CD4-positive, alpha-beta memory T cell (primary cell): ENCODE measurements at places on chromosomes 5 and 9. TPM values are rescaled to one million over a fixed set of nuclear protein-coding genes. Genes with fewer than 3 reads are reported as not detected.

DNA sequence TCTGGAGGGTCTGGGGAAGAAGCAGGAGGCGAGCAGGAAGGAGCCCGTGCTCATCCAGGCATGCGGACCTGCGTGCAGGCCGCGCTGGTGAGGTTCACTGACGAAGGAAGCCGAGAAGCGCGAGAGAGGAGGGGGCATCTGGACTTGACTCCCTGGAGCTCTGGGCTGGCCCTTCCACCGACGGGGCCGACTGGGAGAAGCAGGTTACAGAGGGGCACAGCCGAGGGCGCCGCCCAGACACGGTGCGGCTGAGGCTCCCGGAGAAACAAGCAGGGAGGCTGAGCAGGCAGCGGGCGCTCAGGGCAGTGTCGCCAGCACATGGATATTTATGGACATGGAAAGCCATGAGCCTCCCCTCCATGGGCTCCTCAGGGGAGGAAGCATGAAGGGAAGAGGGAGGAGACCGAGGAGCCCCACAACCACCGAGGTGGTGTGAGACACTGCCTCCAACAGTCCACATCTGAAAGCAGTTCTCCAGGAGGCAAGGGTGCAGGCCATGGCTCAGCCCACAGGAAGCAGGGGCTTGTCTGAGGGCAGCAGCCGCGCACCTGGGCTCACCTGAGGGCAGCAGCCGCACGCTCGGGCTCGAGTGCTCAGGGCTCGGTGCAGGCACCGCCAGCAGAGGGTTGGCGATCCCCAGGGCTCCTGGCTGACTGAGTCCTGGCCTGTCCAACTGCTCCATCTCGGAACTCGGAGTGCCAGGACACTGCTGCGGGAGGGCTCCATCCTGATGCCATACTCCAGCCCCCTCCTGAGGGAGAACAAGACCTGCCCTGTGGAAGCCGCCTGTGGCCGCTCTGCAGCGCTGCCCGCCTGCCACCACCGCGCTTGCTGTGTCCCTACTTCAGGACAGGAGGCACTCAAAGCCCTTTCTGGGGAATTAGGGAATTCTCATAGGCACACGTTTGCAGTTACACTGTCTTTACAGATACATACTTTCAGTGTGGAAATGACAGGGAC lies 15.7 kb upstream of the INPP5E start:
- no peak for DNase-seq

DNA sequence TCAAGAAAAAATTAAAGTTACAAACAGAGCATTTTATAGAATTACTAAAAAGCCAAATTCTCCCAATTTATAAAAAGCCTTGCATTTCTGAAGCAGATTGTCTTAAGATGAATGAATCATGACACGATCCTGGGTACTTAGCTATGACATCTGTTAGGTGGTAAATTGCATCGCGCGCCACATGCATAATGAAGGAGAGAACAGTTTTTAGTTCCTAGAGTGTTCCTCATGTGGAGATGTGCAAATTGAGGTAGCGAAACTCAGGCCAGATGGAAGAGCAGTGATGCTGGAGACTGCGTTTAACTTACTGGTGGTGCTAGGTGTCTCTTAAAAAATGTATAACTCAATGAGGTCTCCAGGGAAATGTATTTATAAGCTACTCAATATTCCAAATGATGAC lies 516.1 kb downstream of the EFNA5 start:
- no peak for DNase-seq

DNA sequence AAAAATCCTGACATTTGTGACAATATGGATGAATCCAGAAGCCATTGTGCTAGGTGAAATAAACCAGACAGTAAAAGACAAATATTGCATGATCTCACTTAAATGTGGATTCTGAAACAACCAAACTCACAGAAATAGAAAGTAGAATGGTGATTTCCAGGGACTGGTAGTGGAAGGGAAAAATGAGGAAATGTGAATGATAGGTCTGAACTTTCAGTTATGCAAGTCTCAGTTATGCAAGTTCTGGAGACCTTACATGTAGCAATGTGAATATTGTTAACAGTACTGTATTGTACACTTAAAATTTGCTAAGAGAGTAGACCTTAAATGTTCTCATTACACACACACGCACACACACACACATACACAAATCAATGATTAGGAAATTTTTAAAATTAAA lies 84.9 kb downstream of the SLCO4C1 start:
- no peak for DNase-seq

DNA sequence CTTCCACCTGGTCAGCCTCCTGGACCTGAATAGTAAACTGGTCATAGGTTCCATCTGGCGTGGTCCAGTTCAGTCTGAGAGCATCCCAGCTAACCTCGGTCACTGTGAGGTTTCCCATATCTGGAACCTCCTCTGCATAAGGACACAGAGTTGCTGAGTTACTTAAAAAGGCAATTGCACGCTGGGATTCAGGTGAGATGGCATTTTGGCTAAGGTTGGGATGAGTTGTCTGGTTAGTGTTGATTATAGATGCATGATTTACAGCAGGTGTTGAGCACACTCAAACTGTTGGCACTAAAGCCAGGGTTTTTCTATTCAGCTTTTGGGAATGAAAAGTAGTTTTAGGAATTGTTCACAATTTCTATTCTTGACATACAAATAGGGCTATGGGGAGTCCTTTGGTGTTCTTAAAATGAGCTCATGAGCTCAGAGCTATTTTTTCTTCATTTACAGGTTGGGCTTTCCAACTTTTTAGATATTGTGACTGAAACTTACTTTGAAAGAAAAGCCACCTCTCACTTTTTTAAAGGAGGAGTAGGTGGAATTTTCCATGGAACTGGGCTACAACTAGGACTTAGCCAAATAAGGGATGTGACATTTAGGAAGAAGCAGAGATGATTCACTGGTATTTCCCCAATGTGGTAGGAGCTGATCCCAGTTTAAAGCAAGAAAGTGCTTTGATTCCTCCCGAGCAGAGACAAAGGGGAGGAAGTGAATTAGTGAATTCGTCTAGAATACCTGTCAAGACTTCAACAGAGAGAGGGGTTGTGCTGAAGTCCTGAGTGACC lies 54.7 kb downstream of the TNC start:
- DNase-seq = no peak

GRCh38 chr5:58469896-58470295 lies 10.0 kb upstream of the PLK2 start:
- DNase-seq = no peak

- no peak for DNase-seq
Observed at GRCh38 chr9:15203581-15203980, 103.4 kb downstream of the TTC39B start.

DNA sequence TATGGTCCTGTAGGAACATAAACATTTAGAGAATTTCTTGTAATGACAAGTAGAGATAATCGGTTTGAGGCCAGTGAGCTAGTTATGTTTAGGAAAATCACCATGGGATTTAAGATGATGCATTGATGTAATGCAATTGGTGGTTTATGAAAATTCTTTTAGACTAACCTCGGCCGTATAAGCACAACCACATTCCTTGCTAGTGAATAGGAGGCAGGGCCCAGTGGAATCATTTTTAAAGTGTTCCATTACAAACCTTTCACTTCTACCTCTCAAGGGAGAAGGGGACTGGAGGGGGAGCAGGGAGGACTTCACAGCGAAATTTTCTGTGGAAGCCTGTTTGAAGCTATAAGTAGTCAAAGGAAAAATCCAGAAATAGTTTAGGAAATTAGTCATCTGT lies 71.8 kb upstream of the NFIL3 start:
- DNase-seq = no peak

- no peak for DNase-seq
Observed at GRCh38 chr5:116844015-116844414, 269.4 kb upstream of the SEMA6A start.

DNA sequence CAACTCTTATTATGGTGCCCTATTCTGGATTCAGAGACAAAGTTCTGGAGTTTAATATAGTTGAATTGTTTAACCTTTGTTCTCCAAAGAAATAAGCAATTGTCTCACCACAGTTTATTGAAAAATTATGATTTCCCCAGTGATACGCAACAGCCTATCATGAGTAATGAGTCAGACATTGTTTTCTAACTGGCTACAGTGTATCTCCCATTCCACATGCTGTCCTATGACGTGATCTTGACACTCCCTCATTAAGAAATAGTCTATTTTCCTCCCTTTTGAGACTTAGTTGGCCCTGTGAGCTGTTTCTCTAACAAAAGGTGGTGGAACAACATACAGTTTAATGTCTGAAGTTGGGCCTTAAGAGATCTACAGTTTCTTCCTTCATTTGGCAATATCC lies 1290.6 kb upstream of the CDH6 start:
- DNase-seq = no peak

- no peak for DNase-seq
Observed at GRCh38 chr5:142486581-142486980, 161.8 kb upstream of the SPRY4 start.

GRCh38 chr5:43638107-43638506 lies 35.1 kb downstream of the NNT start:
- DNase-seq = no peak

- peak; percentile 60 for DNase-seq
Observed at GRCh38 chr5:149731617-149732323, 1.7 kb downstream of the PPARGC1B start.

DNA sequence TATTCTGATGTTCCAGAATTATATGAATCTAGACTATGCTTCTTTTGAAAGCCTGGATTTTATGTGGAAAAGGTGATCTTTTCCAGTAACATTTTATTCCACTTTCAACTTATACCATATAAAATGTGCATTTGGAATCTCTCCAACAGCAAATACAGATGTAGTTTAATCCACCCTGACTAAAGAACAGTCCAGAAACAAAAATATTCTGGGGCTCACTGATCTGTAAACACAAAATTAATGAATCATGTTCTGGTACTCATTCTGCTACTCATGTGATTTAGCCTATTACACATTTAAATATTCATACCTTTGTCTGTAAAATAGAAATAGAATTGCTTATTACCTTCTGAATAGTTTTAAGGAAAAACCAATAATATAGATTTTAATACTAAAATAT lies 125.8 kb downstream of the ARRDC3 start:
- no peak for DNase-seq

DNA sequence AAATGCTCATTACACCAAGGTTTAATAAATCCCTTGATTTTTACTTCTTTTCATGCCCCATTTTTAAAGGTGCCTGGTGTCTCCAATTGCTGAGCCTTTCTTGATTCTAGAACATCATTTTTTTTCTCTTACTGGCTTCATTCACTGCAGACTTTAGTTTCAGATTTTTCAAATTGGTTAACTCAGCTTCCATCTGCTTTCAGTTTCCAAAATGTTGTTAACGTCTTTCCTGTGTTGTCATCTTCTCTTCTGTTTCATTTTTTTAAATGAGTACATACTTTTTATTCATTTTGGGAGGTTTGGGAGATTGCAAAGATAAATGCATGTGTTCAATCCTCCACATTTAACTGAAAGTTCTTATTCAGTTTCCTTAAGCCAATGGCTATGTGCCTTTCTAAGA lies 126.4 kb upstream of the CCNG1 start:
- no peak for DNase-seq

DNA sequence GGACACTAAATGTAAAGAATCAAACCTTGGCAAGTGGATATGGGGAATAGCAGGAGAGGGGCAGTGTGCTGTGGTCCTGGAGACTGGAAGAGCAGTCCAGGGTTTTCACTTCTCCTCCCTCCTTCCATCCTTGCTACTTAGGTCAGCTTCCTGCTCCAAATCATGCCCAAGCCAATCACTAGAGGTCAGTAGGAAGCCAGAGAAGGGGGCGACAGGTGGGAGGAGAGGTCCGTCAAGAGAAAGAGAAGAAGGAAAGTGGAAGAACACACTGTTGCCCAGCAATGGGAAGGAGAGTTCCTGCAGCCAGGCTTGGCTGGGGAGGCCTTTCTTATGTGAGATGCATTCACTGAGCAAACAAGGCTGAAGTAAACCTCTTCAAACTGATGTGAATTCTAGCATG lies 289.6 kb downstream of the DTWD2 start:
- DNase-seq = no peak

DNA sequence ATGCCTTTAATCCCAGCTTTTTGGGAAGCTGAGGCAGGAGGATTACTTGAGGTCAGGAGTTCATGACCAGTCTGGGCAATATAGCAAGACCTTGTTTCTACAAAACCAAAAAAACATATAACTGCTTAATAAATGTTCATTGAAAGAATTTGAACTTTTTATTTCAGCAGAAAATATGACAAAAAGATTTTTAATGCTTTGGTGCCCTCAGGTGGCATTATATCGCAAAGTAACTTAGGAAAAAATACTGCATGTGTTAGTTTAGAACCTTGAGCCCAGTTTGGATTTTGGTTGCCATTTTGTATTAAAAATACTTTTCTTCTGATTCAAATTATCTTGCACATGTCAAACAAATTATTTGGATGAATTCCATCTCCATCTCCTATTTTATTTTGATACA lies 103.2 kb downstream of the GPBP1 start:
- DNase-seq = no peak

DNA sequence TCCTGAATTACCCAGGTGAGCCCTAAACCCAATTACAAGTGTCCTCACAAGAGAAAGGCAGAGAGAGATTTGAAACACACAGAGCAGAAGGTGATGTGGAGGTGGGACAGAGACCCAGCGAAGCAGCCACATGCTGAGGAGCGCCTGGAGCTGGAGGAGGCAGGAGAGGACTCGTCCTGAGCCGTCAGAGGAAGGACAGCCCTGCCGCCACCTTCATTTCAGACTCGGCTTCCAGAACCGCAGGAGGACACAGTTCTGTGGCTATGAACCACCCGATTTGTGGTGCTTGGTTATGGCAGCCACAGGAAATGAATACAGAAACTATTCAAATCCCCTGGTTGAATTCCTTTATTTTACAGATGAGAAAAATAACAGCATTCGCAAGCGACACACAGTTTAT lies 16.4 kb upstream of the FBP1 start:
- no peak for DNase-seq

GRCh38 chr5:11684607-11685006 lies 219.6 kb downstream of the CTNND2 start:
- no peak for DNase-seq

DNA sequence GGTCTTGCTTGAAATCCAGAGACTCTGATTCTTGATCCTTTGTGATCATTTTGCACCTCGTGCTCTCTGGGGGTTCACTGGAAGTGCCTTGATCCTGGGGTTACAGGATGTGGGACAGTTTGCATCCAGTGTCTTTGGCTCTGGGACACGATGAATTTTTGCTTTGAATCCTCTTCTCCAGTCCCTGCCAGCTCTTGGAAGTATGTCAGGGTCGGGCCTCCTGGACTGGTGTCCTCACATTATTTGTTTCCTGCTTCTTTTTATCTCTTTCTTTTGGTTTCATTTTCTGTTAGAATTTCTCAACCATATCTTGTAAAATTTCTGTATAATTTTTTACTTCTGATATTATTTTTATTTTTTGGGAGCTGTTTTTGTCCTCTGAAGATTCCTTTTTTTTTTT lies 34.2 kb downstream of the SECISBP2 start:
- DNase-seq = no peak

Gene SEMA6A
- total RNA-seq = not detected

Gene LHX6
- total RNA-seq = not detected

Gene ADGRV1
- 0.22 TPM for total RNA-seq

Gene PCDHB15
- 0.53 TPM for total RNA-seq

Gene EGFLAM
- not detected for total RNA-seq

Gene RBM22
- total RNA-seq = 91.0 TPM

Gene ECSCR
- 0.32 TPM for total RNA-seq

Gene GDNF
- not detected for total RNA-seq

Gene ZFYVE16
- total RNA-seq = 23.2 TPM

Gene C1QTNF2
- total RNA-seq = not detected

Gene SLC4A9
- not detected for total RNA-seq

Gene DND1
- 4.0 TPM for total RNA-seq

Gene LEAP2
- total RNA-seq = 8.1 TPM

Gene CDX1
- not detected for total RNA-seq
